ENCODE measurements at places on chromosomes 2 and 18. TPM values are rescaled to one million over a fixed set of nuclear protein-coding genes. Genes with fewer than 3 reads are reported as not detected.
A peak's percentile ranks its signal among the peaks of the same experiment; 100 is the strongest.

The FBXO11 gene
- 99.2 TPM for total RNA-seq

The MYO5B gene
- total RNA-seq, result 95.2 TPM

The CPLX4 gene
- not detected for total RNA-seq

The FER1L5 gene
- total RNA-seq, result 0.67 TPM

The OSGEPL1 gene
- total RNA-seq, result 14.5 TPM

- DNase-seq, result no peak
Observed at GRCh38 chr2:160308915-160309314, 108.8 kb upstream of the ITGB6 start.

DNA sequence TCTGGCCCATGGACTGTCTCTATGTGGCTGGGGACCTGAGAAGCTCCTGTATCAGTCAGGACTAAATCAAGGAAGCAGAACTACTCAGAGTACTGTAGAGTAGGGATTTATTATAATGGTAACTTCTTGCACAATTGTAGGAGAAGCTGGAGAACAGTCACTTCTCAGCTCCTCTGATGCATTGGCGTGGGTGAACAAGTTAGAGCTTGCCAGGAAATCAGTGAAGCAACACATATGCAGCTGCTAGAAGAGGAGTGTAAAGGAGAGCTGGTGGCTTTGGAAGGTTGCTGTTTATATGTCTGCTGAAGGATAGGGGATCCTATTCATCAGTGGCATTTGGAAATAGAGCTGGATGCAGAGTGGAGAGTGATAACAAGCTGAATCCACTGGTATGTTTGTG is 215.5 kb upstream of the CWC22 start:
- DNase-seq, result no peak

DNA sequence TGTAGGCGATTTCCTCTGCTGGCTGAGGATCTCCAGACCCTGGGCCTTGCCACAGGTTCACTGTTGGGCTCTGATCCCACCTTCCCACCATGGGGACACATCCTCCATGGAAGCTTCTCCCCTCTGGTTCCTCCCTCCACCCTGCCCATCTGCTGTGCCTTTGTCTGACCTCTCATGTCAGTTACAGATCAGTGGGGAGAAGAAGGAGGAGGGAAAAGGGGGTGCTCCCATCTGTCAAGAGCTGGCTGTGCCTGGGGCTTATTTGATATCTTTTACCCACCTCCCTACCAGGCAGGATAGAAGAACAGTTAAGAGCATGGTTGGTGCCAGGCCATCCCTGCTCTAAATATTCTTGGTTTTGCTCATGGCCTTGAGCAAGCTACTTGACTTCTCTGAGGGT is 12.3 kb upstream of the DNAJB2 start:
- DNase-seq, result no peak

DNA sequence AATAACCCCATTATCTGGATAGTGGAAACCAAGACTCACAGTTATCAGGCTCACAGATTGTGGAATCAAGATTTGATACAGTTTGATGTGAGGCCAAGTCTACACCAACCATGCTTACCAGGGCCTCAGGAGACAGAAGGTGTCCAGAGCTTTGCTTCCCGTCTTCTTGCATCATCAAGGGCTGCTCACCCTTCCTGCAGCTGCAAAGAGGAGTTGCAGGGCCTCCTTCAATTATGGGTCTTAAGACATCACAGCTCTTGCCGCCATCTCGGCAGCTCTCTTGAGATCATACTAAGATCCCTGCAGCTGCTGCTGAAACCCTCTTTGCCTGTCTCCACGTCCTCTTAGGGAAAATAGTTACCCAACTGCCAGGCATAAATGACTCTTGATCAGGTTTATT is 176.0 kb downstream of the MGAT5 start:
- DNase-seq, result no peak

DNA sequence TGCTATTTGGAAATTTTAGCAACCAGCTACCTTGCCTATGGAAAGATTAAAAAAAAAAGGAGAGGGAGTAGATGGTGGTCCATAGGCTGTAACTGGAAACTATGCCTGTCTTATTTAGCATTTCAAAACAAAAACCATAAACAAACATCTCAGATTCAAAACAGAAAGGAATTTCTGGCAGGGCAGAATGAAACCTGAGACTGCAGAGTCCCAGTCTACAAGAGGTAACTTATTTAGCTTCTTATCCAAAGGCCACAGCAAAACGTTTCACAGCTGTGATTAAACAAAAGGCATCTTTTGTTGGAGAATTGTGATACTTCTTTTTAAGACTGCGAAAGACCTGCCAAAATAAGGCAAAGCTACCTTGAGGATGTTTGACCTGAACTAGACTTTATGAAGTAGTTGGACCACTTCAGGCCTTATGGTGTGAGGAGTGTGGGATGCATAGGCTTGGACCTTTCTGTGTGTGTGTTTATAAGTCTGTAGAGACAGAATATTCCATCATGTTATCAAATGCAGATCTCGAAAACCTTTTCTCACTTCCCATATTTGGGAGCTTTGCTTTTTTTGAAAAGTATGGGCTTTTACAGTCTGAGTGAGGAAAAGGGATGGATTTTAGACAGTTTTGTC is 11.0 kb downstream of the CRIM1 start:
- no peak for DNase-seq

GRCh38 chr2:135636982-135637381 is 104.7 kb upstream of the UBXN4 start:
- DNase-seq, result no peak

- no peak for DNase-seq
Observed at GRCh38 chr2:2851806-2852777, 521.0 kb upstream of the MYT1L start.

DNA sequence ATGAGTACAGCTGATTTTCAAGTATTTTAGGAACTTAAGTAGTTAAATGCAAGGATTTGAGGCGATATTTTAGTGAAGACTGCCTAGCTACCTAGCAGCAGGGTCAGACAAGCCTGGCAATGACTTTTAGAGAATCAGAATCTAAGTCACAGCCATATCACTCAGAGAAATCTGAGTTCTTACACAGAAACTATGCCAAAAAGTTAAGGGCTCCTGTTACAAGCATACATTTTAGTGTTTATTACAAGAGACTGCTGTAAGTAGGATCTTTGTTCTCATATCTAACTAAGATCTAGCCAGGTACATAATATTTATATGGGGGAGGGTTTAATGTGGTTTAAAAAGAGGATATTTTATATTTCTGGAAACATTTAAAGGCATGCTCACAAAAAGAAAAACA is 37.5 kb downstream of the MAP4K3 start:
- DNase-seq, result no peak

GRCh38 chr2:231396058-231396821 is 730 bp downstream of the B3GNT7 start:
- no peak for DNase-seq

DNA sequence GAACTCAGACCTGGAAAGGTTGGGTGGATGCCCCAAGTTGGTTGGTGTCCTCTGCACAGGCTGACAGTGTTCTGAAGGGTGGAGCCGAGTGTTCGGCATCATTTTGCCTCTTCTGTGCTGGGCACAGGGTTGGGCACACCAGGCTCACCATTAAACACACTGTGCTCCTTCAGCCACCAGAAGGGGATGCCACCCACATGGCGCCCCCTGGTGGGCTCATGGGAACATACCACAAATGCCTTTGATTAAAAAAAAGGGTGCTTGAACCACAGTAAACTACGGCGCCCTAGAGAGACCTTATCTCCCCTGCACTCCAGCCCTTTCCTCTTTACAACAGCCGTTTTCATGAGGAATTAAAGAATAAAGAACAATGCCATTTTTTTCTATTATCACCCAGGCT is 89.4 kb downstream of the CELF4 start:
- no peak for DNase-seq

DNA sequence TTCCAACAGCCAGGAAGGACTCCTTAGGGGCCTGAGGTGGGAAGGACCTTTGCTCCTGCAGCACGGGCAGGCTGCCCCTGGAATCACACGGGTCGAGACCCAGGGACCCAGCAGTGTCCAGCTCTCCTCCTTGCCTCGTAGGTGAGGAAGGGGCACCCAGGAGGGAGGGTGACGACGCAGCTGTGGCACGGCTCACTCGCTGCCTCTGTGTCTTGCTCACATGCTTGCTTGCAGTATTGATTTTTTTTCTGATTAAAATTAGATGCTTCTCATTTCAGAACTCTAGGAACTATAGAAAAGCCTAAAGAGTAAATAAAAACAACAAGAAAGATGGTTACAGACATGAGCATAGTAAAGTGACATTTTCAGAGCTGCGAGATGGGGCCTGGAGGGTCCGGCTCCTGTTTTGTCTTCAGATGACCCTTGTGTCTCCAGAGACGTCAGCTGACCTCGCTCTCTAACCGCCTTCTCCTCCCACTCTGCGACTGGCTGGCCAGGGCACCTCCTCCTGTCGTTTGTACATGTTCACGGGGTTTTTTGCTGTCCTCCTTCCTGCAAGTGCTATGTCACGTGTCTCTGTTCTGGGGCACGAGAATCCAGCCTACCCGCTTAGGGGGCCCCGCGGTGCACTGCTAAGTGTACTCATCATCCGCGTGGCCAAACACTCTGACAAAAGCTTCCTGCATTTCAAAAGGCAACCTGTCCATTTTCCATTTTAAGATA is 65.7 kb upstream of the ZNF236 start:
- DNase-seq, result peak; percentile 42

DNA sequence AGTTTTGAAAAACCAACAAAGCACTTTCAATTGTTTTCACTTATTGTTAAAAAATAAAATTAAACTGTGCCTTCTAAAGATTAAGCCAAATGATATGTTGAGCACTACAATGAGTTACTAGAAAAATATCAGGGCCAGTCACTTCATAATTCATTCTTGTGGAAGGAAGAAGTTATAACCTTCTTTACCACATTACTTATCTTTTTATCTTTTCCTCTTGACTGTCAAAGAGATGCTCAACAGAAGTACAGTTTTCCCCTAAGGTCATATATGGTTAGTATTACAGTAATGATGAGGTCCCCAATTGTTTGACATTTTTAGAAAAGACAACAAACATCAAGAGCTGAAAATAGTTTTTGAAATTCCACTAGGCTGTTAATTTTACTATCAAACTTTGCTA is 9.4 kb downstream of the PELI1 start:
- DNase-seq, result no peak

DNA sequence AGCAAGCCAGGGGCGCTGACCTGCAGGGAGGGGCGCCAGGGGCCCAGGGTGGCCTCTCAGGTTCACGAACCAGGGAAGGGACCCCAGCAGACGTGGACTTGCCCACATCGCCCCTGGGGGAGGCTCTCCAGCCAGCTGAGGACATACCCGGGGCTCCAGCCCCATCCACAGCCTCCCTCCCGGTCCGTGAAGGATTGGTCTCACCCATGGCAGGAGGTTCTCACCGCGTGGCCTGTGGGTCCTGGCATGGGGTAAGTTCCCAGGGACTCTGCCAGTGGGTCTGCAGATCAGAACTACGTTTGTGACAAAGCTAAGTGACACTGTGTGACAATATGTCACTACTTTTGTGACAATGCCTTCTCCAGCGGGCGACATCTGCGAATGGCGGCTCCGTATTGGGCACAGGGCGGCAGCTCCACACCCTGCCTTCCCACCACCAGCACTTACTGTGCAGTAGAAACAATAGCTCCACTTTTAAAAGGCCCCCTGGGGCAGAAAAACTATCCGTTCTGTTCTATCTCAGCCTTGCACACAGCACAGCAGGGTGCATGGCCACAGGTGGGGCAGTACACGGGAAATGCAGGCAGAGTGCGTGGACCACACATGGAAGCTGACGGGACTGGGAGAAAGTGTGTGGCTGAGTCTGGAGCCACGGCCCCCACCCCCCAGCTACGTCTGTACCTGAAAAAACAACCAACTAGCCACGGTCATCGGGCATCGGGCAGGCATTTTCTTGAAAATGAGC is 65.2 kb upstream of the CTDP1 start:
- DNase-seq, result no peak

DNA sequence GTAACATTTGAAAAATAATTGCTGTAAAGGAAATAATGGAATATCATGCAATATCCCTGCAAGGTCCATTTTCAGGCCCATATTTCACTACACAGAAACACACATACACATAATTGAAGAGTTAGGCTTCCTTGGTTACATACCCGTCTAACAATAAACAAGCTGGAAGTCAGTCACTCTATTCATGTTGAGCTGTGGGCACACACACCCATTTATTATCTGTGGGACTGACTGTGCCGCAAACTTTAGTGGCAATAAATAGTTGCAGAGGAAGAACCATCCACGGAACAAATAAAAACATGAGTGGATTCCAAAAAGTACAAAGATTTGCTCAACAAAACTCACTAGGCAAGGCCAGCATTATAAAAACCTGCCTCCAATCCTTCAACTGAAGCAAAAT is 24.8 kb downstream of the PID1 start:
- no peak for DNase-seq
